ENCODE measurements at places on chromosomes 3 and 15.
A peak's percentile ranks its signal among the peaks of the same experiment; 100 is the strongest.

GRCh38 chr3:32667072-32667582, 17.9 kb upstream of the CNOT10 start:
- no peak for DNase-seq

GRCh38 chr3:120841264-120841663, 66.7 kb upstream of the STXBP5L start:
- DNase-seq: no peak

GRCh38 chr15:79608066-79608864, 176.1 kb downstream of the MINAR1 start:
- DNase-seq: no peak

DNA sequence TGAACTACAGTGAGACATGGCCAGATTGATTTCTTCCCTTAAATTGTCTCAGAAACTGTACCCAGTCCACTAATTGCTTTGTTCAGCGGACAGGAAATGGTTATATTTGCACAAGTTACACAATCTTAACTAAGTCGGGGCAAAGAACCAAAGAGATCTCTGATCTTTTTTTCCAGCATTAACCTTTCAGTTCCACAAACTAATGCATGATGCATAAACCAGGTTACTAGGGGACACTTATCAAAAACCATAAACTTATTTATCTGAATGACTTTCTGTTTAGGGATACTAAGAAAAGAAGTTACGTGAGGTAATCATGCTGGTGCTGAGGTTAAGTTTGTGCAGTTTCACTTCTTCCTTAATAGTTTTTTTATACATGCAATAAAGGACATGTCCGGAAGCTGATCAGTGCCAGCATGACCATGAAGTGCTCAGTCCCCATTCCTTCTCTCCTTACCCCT, 22.4 kb downstream of the FNDC3B start:
- DNase-seq: no peak

DNA sequence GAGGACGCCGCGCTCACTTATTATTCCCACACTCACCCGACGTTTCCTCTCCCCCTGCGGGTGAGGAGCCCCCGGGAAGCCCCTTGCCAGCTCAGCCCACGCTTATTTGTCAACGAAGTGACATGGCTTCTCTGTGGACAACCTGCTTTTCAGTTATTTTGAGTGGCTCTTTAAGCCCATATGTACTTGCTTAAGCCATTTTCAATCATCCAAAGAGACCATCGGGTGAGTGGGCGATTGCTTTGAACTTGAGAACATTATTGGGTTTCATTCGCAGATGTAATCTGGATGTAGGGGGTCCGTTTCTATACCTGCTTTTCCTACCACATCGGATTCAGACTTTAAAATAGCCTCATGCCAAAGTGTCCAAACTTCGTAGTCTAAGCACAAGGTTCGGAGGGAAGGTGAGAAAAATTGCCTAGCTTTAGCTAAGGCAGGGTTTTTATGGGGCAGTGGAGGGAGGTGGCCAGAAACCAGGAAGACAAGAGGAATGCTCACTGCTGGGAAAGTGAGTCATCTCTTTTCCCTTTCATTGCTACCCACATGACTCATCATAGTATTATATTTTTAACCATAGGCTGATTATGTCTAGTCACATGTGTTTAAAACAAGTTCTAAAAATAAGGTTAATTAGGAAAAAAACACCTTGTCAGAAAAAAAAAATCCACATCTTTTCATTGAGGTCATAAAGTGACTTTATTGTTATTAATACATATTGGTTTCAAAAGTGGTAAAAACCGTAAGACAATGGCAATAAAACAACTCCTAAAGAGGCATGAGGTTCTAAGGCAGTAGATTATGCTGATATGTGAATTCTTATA, 773.1 kb upstream of the NR2F2 start:
- peak; percentile 78 for DNase-seq

DNA sequence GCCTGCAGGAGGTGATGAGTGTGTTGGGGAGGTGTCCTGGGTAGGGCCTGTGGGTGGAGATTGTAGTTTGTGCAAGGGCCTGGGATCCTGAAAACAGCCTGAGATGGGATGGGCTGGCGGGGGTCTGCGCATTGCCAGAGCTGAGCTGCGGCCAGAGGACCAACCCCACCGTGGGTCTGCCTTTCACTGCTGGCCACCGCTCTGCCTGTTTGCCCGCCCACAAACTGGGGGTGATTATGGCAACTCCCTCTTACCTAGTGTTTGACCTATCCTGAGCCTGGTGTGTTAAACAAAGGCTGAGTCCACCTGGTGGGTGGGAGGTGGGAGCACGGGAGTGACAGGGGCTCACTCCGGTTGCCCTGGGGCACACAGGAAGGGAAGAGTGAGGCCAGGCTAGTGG, 9.8 kb downstream of the ABTB1 start:
- no peak for DNase-seq

DNA sequence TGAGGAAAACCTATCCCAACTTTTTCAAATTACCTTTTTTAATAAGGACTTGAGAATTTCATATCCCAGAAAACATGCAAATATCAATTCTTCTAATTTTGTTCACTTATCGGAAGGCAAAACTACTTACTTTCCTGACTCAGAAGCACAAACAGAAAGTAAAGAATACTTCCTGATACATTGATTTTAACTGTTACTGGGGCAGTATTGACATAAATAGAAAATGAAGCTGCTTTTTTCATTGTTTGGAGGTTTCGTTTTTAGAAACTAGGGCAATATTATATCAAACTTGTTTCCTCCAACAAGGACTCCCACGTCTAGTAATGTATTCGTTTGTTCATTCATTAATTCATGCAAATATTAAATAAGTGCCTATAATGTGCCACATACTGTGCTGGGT, 19.1 kb downstream of the PAQR9 start:
- DNase-seq: no peak

DNA sequence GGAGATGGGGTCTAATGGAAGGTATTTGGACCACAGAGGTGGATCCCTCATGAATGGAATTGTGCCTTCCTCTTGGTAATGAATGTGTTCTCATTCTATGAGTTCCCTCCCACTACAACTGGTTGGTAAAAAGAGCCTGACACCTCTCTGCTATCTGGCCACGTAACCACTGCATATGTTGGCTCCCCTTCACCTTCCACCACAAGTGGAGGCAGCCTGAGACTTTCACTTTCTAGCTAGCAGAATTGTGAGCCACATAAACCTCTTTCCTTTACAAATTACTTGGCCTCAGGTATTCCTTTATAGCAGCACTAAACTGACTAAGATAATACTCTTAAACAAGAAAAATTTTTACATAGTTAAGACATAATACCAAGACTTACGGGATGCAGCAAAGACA, 155.3 kb downstream of the NR1I2 start:
- no peak for DNase-seq

DNA sequence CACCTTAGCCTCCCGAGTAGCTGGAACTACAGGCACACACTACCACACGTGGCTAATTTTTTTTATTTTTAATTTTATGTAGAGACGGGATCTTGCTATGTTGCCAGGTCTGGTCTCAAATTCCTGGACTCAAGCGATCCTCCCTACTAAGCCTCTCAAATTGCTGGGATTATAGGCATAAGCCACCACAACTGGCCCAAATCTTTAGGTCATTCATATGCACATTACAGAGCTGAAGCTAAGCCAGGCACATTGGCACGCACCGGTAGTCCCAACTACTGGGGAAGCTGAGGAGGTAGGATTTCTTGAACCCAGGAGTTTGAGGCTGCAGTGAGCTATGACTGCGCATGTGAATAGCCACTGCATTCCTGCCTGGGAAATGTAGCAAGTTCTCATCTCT, 265.9 kb downstream of the ZMAT3 start:
- DNase-seq: no peak

DNA sequence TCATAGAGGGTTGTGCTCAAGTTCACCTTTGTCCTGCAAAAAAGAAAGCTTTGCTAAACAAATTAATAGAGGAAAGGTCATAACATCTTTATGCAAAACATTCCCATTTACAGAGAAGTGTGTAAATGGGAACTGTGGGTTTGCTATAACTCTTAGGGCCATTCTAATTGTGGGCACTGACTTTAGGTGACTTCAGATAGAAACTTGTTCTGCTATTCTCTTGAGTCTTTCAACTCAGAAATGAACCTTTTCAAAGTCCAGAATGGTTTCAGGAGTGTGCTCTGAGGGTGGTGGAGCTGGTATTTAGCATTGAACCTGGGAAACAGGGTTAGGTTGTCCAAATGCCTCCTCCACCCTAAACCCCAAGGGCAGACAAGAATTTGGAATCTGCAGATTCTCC, 34.0 kb downstream of the SPTSSB start:
- DNase-seq: no peak

All from AG08396 (cell line).